ENCODE measurements at places on chromosomes 12 and 14.

GRCh38 chr12:105982022-105982421, 156.7 kb downstream of the NUAK1 start:
- no peak for DNase-seq

GRCh38 chr14:33699300-33699983, 251.4 kb downstream of the EGLN3 start:
- DNase-seq, result no peak

DNA sequence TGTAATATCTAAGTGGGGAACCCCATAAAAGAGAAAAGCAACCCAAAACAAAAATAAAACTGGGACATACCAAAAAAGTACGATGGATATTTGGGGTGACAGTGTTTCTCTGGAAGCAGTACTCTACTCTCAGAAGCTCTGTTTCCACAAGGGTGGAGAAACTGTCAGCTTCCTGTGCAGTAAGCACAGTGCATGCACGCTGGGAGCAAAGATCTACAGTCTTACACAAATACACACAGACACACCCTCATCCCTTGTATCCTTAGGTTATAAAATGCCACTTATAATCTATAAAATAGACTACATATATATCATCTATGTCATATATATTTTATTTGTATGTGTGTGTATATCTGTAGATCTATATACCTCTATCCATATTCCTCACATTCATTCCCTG, 225.8 kb upstream of the SOX5 start:
- DNase-seq, result no peak

GRCh38 chr12:24617471-24617870, 331.4 kb downstream of the BCAT1 start:
- no peak for DNase-seq

DNA sequence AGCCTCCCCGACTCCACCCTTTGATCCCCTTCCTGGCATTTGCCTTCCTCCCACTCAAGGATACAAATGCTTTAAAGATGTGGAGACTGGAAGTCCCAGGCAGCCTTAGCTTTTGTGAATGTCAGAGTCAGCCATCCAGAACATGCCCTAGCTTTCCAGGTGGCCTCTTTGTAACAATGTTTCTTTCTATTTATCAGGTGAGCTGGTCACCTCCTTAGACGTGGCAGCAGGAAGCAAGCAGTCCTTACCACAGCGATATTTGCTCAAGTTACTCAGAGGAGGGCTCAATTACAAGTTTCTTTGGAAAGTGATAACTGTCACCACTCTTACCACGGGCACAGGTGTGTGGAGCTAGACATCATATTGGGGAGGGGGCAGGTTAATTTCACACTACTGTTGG, 4.9 kb downstream of the GALNT6 start:
- no peak for DNase-seq

DNA sequence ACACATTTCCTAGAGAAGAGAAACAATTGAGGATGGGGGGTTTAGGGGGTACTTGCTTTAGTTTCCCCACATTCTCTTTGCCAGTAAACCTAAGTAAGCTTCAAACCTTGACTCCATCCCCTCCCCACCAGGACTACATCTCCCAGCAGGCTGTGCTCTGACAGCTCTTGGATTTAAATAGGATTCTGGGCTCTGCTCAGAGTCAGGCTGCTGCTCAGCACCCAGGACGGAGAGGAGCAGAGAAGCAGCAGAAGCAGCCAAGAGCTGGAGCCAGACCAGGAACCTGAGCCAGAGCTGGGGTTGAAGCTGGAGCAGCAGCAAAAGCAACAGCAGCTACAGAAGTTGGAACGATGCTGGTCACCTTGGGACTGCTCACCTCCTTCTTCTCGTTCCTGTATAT, 20.6 kb downstream of the RDH12 start:
- DNase-seq, result peak; percentile 31

- no peak for DNase-seq
Observed at GRCh38 chr14:88955455-88955854, 131.0 kb downstream of the TTC8 start.

- DNase-seq, result no peak
Observed at GRCh38 chr12:8077207-8077606, 4.9 kb upstream of the NECAP1 start.

DNA sequence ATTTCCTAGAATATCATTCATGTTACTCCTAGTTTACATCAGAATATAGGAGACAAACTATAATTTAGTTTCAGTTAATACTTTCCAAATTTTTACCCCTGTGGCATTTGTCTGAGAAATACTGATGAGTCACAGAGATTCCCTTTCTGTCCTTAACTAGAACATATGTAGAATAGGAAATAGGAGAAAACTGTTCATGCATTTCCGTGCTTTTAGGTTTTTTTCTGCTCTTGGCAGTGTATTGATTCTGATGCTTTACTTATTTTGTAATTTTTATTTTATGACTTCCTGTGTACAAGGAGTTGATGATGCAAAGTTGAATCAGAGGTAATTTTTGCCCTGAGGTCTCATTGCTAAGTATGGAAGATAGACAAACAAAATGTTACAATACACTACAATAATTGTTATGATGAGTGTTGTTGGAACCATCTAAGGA, 23.0 kb downstream of the MNAT1 start:
- no peak for DNase-seq

GRCh38 chr12:846421-846820, 94.0 kb downstream of the WNK1 start:
- DNase-seq, result no peak

DNA sequence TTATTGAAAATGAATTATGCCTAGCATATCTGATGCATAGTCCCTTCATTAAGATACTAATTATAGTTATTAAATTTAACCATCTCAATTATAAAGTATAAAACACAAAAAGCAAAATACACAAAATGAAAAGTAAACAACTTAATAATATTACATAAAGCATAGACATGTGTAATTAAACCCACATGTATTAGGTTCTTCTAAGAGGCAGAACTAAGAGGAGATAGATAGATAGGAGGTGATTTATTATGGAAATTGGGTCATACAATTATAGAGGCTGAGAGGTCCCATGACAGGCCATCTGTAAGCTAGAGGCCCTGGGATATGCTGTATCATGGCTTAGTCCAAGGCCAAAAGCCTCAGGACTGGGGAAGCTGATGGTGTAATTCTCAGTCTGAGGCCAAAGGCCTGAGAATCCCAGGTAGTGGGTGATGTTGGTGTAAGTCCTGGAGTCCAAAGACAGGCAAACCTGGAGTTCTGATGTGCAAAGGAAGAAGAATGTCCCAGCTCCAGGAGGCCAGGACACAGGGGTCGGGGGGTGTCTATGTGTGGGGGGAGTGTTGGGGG, 953.3 kb downstream of the TRHDE start:
- DNase-seq, result no peak

- DNase-seq, result no peak
Observed at GRCh38 chr12:12835378-12836146, 22.4 kb downstream of the DDX47 start.

- DNase-seq, result no peak
Observed at GRCh38 chr12:65672441-65672840, 151.8 kb upstream of the HMGA2 start.

DNA sequence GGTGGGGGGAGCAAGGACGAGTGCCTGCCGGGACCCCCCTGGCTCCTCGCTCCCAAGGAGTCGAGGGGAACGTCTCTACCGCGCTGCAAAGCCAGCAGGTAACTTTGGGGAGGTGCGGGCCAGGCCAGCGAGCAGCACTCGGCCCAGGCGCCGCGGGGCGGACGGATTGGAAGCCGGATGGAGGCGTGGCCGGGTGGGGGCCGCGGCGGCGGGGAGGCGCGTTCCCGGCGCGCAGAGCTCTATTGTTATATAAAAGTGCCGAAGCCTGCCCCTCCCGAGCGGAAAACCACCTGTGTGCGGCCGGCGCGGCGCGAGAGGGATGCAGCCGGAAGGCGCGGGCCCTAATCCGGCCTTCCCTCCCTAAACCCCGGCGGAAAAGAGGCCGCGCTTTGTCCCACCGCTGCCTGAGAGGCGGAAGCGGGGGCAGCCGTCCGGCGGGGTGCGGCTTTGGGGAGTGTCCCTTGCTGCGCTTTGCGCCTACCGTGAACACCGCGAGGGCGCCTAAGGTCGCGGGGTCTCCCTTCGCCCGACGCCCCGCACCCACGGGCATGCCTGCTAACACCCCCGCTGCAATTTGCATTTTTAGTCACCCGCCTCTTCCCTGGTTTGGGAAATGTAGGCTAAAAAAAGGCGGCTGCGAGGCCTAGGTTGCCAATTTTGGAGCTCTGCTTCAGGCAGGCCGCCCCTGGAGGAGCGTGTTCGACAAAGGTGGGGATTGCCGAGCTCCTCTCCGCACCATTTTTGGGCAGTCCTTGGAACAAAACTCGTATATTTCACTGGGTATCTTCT, 1.7 kb upstream of the DUSP6 start:
- DNase-seq, result peak; percentile 62

DNA sequence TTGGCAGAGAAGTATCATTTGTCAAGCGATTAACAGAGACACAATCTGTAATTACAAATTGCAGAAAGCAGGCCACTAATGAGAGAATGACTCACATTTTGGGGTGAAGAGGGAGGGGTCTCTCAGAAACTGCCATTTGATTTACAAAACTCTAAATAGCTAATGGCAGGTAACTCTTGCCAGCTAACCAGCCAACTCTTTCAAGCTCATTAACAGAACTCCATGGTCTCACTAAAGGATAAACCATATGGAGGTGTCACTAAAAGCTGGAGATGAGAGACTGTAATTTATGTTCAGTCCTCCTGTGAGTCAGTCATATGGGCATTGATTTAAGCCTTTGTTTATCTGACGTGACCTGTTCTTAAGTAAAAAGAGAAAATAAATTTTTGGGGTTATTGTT, 336.4 kb downstream of the FOXG1 start:
- no peak for DNase-seq
